ENCODE measurements at places on chromosomes 16 and 17.
A peak's percentile ranks its signal among the peaks of the same experiment; 100 is the strongest.

DNA sequence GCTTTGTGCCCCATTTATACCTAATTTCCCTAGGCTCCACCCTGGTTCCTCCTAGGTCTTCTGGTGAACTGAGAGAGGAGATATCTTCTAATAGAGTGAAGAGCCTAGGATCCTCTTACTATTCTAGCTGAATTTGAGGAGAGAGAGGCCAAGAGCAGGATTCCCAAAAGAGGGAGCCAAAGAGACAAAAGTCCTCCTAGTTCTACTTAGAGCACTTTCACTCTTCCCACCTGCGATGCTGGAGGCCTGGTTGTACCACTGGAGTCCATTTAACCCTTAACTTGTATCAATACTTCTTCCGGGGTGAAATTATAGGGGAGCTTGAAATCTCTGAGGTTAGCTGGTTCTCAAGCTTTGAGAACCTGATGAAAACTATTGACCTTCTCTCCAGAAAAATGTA, 3.4 kb upstream of the SSH2 start:
- DNase-seq = no peak

DNA sequence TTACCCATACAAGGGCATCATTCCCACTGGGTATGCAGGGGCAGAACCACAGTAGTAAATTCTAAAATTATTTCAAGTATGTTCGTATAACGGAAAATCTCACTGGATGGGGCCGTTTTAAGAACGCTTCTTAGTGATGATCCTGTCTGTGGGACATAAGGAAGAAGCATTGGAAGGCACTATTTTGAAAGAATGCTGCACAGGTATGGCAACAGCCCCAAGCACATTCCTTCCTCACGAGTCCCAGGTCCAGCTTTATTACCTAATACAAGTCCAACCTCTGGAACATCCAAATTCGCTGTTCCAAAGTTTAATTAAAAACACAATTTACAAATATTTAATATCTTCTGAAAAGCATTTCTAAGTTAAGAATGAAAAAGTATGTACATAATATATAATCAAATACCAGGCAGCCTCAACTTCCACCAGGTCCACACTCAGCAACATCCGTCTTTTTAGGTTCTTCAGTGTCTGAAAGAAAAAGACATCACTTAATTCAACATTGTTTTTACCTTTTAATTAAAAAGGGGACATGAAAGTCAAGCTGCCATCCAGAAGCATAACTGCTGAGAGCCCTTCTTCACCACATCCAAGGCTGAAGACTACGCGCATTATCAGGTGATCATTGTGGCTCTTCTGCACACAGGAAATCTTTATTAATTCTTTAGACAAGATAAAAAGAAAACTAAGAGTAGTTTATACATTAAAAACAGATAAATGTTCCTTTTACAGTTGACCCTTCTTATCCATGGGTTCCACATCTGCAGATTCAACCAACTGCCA, 49.8 kb downstream of the BRD7 start:
- DNase-seq = no peak

DNA sequence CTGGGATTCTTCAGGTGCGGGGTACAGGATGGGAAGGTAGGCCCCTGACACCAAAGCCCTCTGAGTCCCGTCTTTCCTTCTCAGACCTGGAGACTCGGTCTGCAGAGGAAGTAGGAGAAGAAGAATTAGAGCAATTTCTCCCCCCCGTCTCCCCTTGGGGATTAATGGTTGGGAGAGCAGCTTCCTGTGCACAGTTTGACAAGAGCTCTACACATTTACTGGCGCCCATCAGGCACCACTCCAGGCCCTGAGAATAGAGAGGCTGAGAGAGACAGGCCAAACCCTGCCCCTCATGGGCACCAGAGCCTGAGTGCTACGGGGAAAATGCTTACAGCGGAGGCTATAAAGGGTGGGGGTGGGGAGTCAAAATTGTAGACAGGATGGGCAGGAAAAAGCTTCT, 3.5 kb upstream of the C16orf74 start:
- DNase-seq = no peak

GRCh38 chr17:76957678-76958464, 89.7 kb downstream of the MGAT5B start:
- DNase-seq = peak; percentile 41

DNA sequence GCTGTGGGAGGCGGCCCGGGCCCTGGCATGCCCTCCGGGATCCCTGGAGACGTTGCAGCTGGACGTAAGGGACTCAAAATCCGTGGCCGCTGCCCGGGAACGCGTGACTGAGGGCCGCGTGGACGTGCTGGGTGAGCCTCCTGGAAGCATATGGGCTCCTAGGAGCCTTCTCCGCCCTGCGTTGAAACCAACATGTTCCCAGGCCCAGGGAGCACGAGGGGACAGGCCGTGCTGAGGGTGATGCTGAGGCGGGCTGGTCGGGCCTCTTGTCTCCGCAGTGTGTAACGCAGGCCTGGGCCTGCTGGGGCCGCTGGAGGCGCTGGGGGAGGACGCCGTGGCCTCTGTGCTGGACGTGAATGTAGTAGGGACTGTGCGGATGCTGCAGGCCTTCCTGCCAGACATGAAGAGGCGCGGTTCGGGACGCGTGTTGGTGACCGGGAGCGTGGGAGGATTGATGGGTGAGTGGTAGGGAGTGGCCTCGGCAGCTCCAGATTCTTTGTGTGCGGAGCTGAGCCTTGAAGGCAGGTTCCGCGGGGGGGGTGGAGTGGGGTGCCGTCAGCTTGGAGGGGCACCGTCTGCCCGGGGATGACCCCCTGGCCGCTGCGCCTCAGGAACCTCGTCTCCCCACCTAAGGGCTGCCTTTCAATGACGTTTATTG, 567 bp downstream of the HSD17B1 start:
- no peak for DNase-seq

DNA sequence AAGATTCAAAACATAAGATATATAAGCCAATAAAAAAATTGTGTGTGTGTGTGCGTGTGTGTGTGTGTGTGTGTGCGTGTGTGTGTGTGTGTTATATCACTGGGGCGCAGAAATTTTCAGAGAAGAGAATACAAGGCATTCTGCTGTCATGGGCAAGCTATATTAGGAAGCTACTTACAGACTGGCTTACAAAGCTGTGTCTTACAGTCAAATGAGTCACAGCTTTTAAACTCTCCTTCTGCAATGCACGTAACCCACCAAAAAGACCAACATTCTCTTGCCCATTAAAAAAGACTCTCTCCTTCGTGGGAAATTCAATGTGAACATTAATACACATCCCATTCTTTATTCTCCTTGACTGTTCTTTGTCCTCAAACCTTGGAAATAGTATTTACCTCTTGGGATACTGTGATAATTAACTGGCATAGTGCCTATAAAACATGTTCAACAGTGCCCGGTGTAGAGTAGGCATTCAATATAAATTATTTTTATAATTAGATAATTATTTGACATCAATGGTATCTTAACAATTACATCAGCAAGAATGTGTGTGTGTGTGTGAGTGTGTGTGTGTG, 860.4 kb upstream of the SOX9 start:
- DNase-seq = no peak

GRCh38 chr16:83983491-83983890, 15.4 kb downstream of the NECAB2 start:
- DNase-seq = no peak

GRCh38 chr17:6524520-6524919, 31.8 kb downstream of the PITPNM3 start:
- no peak for DNase-seq

GRCh38 chr16:70664325-70665112, 18.2 kb downstream of the IL34 start:
- DNase-seq = no peak

- no peak for DNase-seq
These were observed 44.1 kb downstream of the SLC7A5 start for GRCh38 chr16:87824991-87825841.

- no peak for DNase-seq
These were observed 10.3 kb upstream of the PVALEF start for GRCh38 chr17:81154961-81155360.

GRCh38 chr17:76735586-76736348, 1.4 kb downstream of the SRSF2 start:
- DNase-seq = no peak

GRCh38 chr17:68431661-68432071, 25.6 kb downstream of the WIPI1 start:
- DNase-seq = no peak

- peak; percentile 65 for DNase-seq
These were observed 28.8 kb upstream of the GINS2 start for GRCh38 chr16:85717393-85718152.

DNA sequence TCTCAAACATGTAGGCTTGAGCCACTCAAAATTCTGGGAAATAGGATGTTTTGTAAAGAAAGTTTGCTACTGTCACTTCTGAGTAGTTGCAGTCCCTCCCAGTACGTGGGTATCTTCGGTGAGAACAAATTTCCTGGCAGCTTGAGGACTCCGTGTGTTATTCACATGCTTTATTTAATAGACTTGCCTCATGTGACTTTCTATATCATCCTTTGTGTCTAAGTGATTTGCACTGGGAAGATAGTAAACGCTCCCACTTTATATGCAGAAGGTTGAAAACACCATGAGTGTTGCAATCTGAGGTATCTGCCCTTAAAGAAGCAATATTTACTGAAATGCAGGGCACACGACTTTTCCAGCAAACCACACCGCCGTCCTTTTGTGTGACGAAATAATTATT, 643.7 kb downstream of the MAF start:
- DNase-seq = no peak

DNA sequence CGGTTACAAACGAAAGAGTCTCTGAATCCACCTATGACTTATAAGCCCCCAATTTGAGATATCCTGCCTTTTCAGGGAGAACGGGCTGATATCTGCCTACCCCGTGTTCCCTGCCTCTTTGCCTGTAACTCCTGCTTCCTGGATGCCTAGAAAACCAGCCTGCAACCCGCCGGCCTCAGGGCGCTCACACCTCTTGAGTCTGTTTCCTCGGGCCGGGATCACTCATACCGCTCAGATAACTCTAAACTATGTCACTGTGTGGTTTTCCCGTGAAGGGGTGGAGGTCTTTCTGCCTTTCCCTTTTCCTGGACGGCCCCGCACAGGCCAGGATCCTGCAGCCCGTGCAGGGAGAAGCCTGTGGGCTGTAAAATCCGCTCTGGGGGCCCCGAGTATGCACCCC, 10.4 kb downstream of the RPUSD1 start:
- DNase-seq = no peak

DNA sequence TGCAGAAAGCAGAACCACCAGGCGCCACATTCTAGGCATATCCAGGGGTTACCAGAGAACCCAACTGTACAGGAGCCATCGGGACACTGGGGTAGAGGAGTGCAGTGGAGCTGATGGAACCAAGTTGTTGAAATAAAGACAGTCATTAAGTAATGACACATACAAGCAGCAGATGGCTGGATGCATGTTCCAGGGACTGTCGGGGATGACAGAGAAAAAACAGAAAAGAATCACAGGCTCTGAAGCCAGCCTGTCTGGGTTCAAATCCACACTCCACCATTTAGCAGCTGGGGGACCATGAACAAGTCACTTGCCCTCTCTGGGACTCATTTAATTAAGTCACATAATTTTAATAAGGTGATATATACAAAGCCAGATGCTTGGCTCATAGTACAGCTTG, 117.1 kb downstream of the ZNF423 start:
- no peak for DNase-seq

GRCh38 chr17:17347234-17347955, 44.2 kb downstream of the NT5M start:
- no peak for DNase-seq

GRCh38 chr17:38703742-38704605, 1.1 kb upstream of the MLLT6 start:
- DNase-seq = peak; percentile 58

GRCh38 chr17:39684369-39685192, 3.3 kb downstream of the PGAP3 start:
- no peak for DNase-seq

- DNase-seq = no peak
These were observed 310.0 kb downstream of the SOX9 start for GRCh38 chr17:72430611-72431432.

DNA sequence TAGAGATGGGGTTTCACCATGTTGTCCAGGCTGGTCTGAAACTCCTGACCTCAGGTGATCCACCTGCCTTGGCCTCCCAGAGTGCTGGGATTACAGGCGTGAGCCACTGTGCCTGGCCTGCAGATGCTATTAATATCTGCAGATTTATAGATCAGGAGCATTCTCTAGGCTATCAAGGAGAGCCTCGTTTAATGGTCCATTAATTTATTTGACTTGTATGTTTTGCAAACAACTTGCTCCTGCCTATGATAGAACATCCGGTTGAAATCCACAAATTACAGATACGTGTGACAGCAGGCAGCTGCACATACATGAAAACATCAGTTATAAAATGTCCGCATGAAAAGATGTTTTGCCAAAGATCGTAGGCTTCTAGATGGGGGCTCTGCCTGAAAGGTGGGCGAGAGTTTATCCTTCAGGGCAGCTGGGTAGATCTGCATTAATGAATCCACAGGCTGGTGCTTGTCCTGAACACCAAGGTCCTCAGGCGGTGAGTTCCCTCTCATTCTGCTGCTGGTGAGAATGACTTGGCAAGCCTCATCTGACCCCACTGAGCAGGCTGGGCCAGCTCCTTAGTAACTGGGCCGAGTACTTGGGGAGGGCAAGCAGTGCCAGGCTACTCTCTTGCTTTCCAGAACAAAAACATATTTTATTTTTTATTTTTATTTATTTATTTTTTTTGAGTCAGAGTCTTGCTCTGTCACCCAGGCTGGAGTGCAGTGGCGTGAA, 37.1 kb upstream of the MGAT5B start:
- no peak for DNase-seq

GRCh38 chr16:73050201-73051099, 2.5 kb upstream of the ZFHX3 start:
- no peak for DNase-seq

DNA sequence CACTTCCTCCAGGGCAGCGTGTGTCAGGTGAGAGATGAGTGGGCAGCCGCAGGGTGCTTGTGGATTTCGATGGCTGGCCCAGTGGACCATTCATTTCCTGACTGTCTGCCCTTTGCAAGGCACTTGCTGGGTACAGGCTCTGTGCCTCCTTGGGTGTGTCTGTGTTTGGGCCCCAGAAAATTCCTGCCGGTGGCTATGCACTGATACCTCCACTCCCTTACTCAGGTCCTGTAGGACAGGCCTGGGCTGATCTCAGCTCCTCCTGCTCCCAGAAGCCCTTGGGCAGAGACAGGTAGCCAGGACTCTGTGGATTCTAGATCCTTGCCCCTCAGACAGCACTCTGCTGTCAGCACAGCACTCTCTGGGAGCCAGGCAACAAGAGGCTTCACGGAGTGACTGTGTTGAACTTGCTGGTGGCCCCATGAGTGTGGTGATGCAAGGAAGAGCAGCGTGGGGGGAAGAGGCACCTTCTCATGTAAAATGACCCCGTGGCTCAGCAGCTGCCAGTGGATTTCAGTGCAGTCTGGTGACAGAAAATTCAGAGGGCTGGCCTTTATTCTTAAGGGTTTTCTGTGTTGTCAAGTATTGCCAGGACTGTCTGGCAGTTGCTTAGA, 29.0 kb downstream of the PGS1 start:
- DNase-seq = no peak
